ENCODE measurements at places on chromosomes 2 and 18. TPM values are rescaled to one million over a fixed set of nuclear protein-coding genes. Genes with fewer than 3 reads are reported as not detected.
A peak's percentile ranks its signal among the peaks of the same experiment; 100 is the strongest.

LRRC30 gene
- total RNA-seq = not detected

RSAD2 gene
- 23.1 TPM for total RNA-seq

- no peak for DNase-seq
These were observed 787.9 kb upstream of the RAB6C start for GRCh38 chr2:129191530-129191929.

DNA sequence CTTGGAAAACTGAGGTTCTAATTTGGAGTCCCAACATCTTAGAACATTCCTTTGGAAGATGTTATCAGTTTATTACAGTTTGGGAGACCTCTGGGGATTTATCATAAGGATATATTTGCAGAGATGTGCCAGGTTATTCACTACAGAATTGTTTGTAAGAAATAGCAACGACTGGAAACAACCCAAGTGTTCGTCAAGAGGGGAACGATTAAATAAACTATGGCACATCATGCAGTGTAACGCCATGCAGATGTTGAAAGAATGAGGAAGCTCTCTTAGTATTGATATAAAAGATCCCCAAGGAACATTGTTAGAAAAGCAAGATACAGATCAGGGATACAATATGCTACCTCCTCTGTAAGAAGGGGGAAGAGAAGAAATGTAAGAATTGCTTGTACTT, 210.6 kb downstream of the TMEM247 start:
- DNase-seq = no peak

DNA sequence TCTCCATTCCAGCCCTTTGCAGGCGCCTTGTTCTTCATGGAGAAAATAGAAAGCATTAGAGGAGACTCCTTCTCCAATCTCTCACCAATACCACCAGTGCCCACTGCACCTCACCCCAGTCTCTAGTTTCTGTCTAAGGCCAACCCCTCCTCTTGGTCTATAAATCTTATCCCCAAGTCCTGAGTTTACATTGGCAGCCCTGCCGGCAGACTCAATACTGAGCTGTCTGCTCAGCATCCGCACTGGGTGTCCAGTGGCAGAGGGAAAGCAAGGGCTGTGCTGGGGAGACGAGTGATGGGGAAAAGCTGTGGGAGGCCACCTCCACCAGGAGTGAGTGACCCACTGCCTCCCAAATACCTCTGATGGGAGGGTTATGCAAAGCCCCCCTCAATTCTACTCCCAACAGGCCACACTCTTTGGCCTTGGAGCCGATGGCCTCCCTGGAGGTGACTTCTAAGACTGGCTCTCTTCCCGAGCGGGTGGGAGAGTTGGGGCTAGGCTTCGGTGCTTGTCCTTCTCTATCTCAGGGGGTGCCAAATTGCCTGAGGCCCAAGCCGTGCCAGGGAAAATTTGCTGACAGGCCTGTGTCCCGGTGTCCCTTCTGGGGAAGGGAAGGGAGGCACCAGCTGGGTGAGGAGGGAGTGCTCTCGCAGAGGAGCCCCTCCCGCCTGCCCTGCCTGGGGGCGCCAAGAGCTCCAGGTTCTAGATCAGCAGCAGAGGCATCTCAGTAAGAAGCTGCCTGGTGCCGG, 165.2 kb upstream of the MSH6 start:
- no peak for DNase-seq

DNA sequence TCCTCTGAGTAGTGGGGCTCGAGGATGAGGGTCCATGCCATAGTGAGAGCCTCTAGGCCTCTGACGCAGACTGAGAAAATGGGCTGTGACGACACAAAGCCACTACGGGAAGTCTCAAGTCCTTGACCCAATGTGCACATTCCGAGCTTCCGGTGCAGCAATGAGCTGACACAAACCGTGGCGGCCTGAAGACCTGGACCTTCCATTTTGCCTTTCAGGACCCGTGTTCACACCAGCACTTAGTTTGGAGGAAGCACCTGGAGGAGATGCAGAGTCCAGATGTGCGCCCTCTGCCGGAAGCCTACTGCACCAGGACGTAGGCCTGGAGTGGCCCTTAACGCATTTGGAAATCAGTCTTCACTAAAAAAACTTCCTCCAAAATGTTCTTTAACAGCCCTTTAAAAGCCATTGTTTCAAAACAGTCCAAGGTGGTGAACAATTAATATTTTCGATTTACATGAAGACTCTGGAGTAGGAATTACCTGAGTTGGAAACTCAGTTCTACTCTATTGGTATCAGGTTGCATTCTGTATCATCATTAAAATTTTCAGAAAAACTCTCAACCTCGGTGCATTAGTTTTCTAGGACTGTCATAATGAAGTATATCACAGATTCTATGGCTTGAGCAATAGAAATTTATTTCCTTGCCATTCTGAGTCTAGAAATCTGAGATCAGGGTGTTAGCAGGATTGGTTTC, 33.9 kb downstream of the BMP10 start:
- peak; percentile 52 for DNase-seq

DNA sequence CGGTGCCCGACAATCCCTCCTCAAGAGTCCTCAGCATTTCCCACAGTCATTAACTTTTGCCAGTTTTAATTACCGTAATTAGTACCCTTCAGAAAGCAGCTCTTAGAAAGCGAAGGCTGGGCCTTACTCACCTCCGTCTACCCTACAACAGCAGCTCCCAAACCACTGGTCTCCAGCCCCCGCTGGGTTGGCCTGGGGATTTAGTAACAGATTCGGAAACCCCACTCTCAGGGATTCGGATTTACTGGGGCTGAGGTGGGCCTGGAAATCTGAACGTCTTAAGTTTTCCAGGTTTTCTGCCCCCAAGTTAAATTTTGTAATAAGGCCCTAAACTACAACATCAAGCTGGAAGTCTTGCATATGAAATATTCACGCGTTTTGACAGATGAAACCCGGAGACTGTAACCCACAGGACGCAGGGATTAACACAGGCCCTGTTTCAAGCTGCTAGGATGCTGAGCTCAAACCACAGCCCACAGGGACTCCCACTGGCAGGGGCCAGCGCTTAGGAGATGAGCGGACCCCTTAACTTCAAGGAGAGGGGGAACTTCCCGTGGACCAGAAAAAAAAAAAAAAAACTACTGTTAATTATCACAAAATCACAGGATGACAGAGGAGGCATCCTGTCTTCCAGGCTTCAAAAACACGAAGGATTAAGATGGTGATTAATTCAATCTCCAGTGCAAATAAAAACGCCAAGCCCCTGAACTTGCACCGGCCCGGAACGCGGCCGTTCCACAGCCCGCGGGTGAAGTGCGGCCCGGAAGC, 985 bp downstream of the ILKAP start:
- peak; percentile 8 for DNase-seq

- DNase-seq = no peak
These were observed 247.1 kb upstream of the SIX2 start for GRCh38 chr2:45256173-45256866.

DNA sequence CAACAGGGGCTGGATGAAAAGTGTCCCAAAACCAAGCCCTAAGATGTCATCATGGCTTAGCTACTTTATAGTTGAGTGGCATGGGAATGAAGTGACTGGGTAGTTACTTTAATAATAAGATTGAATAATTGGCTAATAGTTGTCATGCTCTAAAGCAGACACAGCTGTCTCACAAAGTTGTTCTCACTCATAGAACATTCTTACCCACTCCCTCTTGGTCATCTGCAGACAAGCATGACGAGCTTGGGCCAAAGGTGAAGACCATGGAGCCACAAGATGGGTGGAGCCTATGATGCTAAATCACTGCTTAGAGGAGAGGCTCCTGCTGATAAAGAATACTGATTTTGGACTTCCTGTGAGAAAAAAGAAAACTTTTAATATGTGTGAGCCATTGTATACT, 62.4 kb upstream of the MMADHC start:
- DNase-seq = no peak

DNA sequence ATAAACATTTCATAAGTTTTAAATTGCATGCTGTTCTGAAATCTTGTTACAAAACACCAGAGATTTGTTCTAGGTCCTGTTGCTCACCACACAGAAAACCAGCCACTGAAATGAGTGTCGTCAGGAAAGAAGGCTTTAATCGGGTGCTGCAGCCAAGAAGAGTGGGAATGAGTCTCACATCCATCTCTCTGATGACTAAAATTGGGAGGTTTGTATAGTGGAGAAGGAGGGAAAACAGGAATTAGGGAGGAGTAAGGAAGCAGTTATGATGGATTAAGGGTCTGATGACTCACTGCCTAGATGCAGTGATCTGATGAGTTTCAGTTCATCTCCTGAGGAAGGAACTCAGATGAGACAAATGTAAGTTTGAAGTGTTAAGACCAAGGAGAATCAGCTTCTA, 42.1 kb upstream of the GPR39 start:
- no peak for DNase-seq

DNA sequence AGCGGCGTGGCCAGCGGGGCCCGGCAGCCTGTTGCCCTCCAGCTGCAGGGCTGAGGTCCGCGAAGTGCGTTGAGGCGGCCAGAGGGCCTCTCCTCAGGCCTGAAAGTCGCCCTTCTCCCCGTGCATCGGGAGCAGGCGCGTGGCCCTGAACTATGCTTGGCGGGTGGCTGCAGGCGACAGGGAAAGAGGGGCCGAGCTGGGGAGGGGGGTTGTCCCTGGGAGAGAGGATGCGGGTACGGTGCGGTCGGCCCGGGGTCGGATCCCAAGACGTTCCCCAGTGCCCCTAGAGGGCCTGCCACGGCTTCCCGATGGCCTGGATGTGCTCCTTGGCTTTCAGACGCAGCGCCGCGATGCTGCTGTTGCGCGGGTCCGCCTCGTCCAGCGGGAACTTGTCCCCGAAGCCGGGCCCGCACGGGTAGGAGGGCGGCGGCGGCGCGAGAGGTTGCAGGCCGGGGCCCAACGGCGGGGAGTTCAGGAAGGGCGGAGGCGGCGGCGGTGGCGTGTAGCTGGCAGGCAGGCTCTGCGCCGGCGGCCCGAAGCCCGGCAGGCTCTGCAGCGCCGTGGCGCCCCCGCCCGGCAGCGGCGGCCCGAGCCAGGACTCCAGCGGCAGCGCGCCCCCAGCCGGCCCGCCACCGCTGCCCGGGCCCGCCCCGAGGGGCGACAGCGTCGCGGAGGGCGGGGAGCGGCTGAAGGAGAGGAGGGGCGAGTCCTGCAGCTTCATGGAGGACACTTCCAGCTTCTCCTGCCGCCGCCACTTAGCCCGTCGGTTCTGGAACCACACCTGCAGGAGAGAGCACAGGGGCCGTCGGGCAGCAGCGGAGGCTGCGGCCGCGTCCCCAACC, 4.3 kb downstream of the RAX start:
- DNase-seq = peak; percentile 83

- DNase-seq = no peak
These were observed 60.7 kb downstream of the ARMC9 start for GRCh38 chr2:231259104-231259503.
